Esophagus squamous epithelium (tissue), 5 donors: ENCODE measurements at places on chromosomes 3 and 15.

- H3K4me3 ChIP-seq: no peak overlapping the region
- no peak for DNase-seq
- peaks cover 6% of the 10 kb centered on the region for H3K4me1 ChIP-seq
- H3K27me3 ChIP-seq: no peaks in the 10 kb centered on the region
- H3K27ac ChIP-seq: no peak overlapping the region
Observed at GRCh38 chr15:36596915-36597314, 17.5 kb downstream of the CDIN1 start.

DNA sequence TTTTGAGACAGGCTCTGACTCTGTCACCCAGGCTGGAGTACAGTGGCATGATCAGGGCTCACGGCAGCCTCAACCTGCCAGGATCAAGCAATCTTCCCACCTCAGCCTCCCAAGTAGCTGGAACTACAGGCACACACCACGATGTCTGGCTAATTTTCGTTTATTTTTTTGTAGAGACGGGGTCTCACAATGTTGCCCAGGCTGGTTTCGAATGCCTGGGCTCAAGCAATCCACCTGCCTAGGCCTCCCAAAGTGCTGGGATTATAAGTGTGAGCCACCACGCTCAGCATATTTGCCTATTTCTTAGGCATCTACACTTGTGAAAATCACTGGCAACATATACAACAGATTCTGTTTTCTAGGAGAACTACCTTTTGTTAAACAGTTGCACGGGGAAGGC, 16.9 kb downstream of the MYO1E start:
- H3K27me3 ChIP-seq: no peaks in the 10 kb centered on the region
- no peak for DNase-seq
- peaks cover 15% of the 10 kb centered on the region for H3K4me1 ChIP-seq
- H3K27ac ChIP-seq: no peak overlapping the region
- no peak overlapping the region for H3K4me3 ChIP-seq

- H3K4me1 ChIP-seq: no peaks in the 10 kb centered on the region
- no peak overlapping the region for H3K4me3 ChIP-seq
- no peaks in the 10 kb centered on the region for H3K27me3 ChIP-seq
- DNase-seq: no peak
- no peak overlapping the region for H3K27ac ChIP-seq
- H3K36me3 ChIP-seq: no peaks in the 10 kb centered on the region
Observed at GRCh38 chr15:68386587-68387288, 45.2 kb downstream of the ITGA11 start.

DNA sequence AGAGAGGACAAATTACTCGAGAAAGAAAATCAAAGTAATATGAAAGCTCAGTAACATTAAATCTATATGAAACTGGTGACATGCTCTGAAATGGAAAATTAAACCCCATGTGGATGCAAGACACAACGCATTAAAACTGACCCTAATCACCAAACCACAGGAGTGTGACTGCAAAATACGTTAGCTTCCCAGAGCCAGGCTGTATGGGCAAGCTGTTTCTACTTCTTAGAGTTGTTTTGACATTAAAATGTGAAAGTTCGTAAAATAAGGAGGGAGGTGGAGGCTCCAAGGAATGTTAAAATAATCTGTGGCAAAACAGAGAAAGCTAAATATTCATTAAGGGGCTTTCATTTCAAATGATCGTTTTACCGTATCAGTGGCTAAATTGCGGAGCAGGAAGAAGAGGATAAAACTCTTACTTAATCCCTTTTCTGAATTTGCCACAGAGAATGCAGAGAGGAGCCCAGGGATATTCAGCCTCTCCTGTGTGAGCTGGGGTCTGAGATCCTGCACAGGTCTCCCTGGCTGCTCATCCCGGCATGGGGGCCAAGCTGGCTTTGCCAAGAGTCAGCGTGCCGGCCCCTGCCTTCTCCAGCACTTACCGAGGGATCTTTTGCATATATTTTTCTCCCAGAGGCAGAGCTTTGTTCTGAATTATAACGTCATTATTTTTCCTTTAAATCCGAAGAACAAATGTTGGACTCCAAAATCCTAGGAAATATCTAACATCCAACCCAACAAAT, 239.8 kb upstream of the THBS1 start:
- no peaks in the 10 kb centered on the region for H3K27me3 ChIP-seq
- no peak for DNase-seq
- no peak overlapping the region for H3K4me3 ChIP-seq
- no peaks in the 10 kb centered on the region for H3K4me1 ChIP-seq
- no peak overlapping the region for H3K27ac ChIP-seq

DNA sequence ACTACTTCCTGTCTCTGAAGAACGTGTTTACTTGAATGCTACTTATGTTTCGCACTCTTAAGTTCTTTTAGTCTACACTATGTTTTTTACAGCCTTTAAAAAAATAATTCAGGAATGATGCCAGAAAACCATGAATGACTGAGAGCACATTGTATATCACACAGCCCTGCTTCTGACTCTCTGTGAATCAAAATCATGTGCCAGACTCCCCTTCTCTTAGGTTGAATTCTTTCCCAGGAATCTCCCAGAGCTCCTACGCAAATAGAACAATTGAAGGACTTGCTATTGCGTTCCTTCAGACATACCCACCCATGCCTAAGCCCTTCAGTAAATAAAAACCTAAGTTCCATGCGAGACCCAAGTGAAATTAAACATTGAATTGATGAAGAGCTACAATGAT, 782.0 kb upstream of the ALCAM start:
- no peak for DNase-seq
- H3K4me3 ChIP-seq: no peak overlapping the region
- H3K36me3 ChIP-seq: no peaks in the 10 kb centered on the region

DNA sequence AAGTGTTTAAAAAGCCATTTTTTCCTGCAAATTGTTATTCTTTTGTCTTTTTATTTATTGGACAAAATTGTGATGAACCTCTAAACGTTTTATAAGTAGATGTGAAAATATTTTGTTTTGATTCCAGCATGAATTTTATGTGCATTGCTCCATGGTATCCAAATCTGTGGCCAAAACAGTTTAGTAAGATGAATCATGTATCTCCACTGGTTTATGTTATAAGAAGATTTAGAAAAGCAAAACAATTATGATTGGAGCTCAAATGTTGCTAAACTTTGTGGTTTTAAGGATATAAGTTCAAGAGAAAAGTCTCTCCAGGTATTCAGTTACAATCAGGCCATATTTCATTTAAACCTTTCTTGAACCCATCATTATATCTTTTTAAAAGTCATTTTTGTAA, 80.9 kb downstream of the NECTIN3 start:
- no peak overlapping the region for H3K4me3 ChIP-seq
- no peaks in the 10 kb centered on the region for H3K27me3 ChIP-seq
- no peaks in the 10 kb centered on the region for H3K4me1 ChIP-seq
- no peaks in the 10 kb centered on the region for H3K36me3 ChIP-seq
- H3K27ac ChIP-seq: no peak overlapping the region

- no peaks in the 10 kb centered on the region for H3K4me1 ChIP-seq
- no peak for DNase-seq
- no peak overlapping the region for H3K4me3 ChIP-seq
- no peaks in the 10 kb centered on the region for H3K36me3 ChIP-seq
Observed at GRCh38 chr3:83968356-83968755, 990.4 kb upstream of the CADM2 start.
